ENCODE measurements at places on chromosomes 7 and 10.

- peak; percentile 45 for DNase-seq
- H3K4me3 ChIP-seq = no peak overlapping the region
- H3K27ac ChIP-seq = no peak overlapping the region
- no peaks in the 10 kb centered on the region for H3K4me1 ChIP-seq
- no peaks in the 10 kb centered on the region for H3K36me3 ChIP-seq
Measured at GRCh38 chr7:89477991-89478390, 676.3 kb upstream of the STEAP1 start.

GRCh38 chr7:3949242-3949640, 648.2 kb downstream of the SDK1 start:
- DNase-seq = no peak
- H3K4me1 ChIP-seq = no peaks in the 10 kb centered on the region
- H3K36me3 ChIP-seq = no peaks in the 10 kb centered on the region
- H3K27ac ChIP-seq = no peak overlapping the region

GRCh38 chr7:28036696-28037095, 143.9 kb downstream of the JAZF1 start:
- H3K36me3 ChIP-seq = no peaks in the 10 kb centered on the region
- no peaks in the 10 kb centered on the region for H3K27me3 ChIP-seq
- no peak overlapping the region for H3K4me3 ChIP-seq
- H3K4me1 ChIP-seq = no peaks in the 10 kb centered on the region
- DNase-seq = no peak

GRCh38 chr10:51468424-51468823, 231.0 kb downstream of the CSTF2T start:
- no peaks in the 10 kb centered on the region for H3K36me3 ChIP-seq
- no peak overlapping the region for H3K4me3 ChIP-seq
- no peaks in the 10 kb centered on the region for H3K4me1 ChIP-seq
- H3K27ac ChIP-seq = no peak overlapping the region
- no peak for DNase-seq
- no peaks in the 10 kb centered on the region for H3K27me3 ChIP-seq

- no peak overlapping the region for H3K4me3 ChIP-seq
- no peaks in the 10 kb centered on the region for H3K4me1 ChIP-seq
- H3K27ac ChIP-seq = no peak overlapping the region
- DNase-seq = no peak
- H3K27me3 ChIP-seq = no peaks in the 10 kb centered on the region
Measured at GRCh38 chr10:123061865-123062264, 53.1 kb downstream of the ACADSB start.

GRCh38 chr7:110973196-110973990, 117.5 kb upstream of the LRRN3 start:
- H3K27ac ChIP-seq = no peak overlapping the region
- H3K27me3 ChIP-seq = no peaks in the 10 kb centered on the region
- H3K36me3 ChIP-seq = no peaks in the 10 kb centered on the region
- DNase-seq = no peak
- H3K4me1 ChIP-seq = no peaks in the 10 kb centered on the region
- H3K4me3 ChIP-seq = no peak overlapping the region

DNA sequence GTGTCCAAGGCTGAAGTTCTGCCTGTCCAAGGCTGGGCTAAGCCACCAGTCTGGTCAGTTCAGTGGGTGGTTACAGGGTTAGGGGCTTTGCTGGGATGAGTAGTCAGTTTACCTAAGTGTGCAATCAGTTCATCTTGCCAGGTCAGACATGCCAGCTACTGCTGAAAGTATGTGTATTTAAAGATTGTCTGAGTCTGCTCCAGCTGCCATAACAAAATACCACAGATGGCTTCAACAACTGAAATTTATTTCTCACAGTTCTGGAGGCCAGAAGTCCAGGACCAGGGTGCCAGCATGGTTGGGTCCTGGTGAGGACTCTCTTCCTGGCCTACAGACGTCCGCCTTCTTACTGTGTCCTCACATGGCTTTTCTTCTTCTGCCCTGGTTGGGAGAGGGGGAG, 52.4 kb upstream of the TNS3 start:
- no peaks in the 10 kb centered on the region for H3K36me3 ChIP-seq
- H3K4me1 ChIP-seq = peaks cover 5% of the 10 kb centered on the region
- no peak overlapping the region for H3K4me3 ChIP-seq
- no peak for DNase-seq
- no peak overlapping the region for H3K27ac ChIP-seq

GRCh38 chr7:147765301-147765700, 825.3 kb upstream of the C7orf33 start:
- H3K27me3 ChIP-seq = no peaks in the 10 kb centered on the region
- no peaks in the 10 kb centered on the region for H3K36me3 ChIP-seq
- no peak overlapping the region for H3K27ac ChIP-seq
- H3K4me3 ChIP-seq = no peak overlapping the region
- no peaks in the 10 kb centered on the region for H3K4me1 ChIP-seq

GRCh38 chr10:25805986-25806385, 128.0 kb upstream of the MYO3A start:
- H3K27ac ChIP-seq = no peak overlapping the region
- no peaks in the 10 kb centered on the region for H3K36me3 ChIP-seq
- DNase-seq = peak; percentile 77
- no peak overlapping the region for H3K4me3 ChIP-seq
- H3K27me3 ChIP-seq = no peaks in the 10 kb centered on the region
- no peaks in the 10 kb centered on the region for H3K4me1 ChIP-seq

- H3K27ac ChIP-seq = no peak overlapping the region
- H3K27me3 ChIP-seq = no peaks in the 10 kb centered on the region
- no peaks in the 10 kb centered on the region for H3K4me1 ChIP-seq
- no peaks in the 10 kb centered on the region for H3K36me3 ChIP-seq
Measured at GRCh38 chr10:71735709-71736569, 16.4 kb upstream of the C10orf105 start.

DNA sequence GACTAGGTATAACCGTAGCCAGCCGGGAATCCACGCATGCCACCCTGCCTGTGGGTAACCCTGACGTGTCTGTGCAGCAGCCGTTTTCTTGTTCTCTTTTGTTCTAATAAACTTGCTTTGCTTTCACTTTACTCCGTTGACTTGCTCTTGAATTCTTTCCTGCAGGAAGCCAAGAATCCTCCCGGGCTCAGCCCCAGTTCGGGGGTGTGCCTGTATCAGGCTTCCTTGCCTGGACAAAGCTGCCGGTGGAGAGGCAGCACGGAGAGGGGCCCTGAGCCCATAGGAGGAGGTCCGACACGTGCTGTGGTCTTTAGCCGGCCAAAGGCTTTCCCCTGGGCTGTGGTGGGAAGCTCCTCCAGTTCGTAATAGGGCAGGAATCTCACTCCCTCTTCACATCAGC, 256.5 kb upstream of the PPP2R2D start:
- H3K27ac ChIP-seq = no peak overlapping the region
- H3K36me3 ChIP-seq = no peaks in the 10 kb centered on the region

- no peaks in the 10 kb centered on the region for H3K36me3 ChIP-seq
- H3K4me3 ChIP-seq = no peak overlapping the region
- DNase-seq = no peak
- H3K27me3 ChIP-seq = peaks cover 16% of the 10 kb centered on the region
Measured at GRCh38 chr10:43263551-43264343, 3.1 kb downstream of the RASGEF1A start.

DNA sequence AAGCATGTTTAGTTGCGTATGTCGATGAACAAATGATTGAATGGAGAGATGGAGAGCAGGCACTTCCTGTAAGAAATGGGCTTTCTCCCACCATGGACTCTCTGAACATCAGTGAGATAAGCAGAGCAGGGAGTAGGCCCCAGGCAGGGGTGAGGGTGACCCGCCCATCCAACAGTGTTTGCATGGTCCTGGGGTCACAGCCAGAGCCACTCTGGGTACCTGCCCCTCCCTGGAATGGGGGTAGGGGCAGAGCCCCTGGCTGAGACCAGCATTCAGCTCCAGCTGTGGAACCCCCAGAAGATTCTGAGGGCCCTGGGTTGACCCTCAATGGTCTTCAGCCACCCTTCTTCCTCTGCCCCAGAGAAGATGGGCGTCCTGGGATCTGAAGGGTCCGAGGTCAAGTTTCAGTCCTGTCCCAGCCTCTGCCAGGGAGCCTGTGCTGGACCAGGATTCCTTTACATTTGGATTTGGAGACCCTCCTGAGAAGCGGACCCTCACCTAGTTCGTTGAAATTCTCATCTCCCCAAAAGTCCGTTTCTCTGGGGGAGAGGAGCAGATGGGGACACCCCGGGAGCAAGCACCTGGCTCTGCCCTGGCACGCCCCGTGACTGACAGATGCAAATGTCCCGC, 2.4 kb upstream of the FGF8 start:
- H3K4me3 ChIP-seq = no peak overlapping the region
- peaks cover 17% of the 10 kb centered on the region for H3K27me3 ChIP-seq
- no peak overlapping the region for H3K27ac ChIP-seq
- no peaks in the 10 kb centered on the region for H3K36me3 ChIP-seq
- peaks cover 38% of the 10 kb centered on the region for H3K4me1 ChIP-seq

DNA sequence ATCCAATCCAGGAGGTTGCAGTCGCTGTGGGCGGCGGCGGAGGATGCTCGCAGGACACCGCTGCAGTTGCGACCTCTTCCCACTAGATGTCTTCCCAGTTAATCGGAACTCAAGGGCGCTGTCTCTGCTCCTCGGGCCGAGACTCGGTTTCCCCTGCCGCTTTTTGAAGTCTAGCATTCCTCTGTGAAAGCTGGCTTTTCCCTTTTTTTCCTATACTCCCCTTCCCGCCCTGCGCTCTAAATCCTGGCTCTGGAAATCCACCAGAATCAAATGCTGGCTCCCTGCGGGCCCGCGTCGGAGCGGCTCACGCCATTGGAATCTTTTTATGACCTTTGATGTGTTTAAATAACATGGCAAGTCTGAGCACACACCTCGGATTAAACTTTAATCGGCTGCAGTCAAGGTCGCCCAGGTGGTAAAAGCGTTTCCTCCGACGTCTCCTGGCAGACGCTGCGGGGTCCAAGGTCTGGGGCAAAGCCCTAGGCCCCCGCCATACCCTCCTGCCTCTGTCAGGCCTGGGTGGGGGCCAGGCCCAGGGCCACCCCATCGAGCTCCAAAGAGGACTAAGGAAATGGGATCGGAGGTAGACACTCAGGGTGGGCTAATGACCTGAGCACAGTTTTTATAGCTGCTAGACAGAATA, 10.7 kb upstream of the HOXA13 start:
- H3K4me1 ChIP-seq = peaks cover 2% of the 10 kb centered on the region
- H3K4me3 ChIP-seq = no peak overlapping the region

- H3K36me3 ChIP-seq = no peaks in the 10 kb centered on the region
- DNase-seq = no peak
- H3K27ac ChIP-seq = no peak overlapping the region
- H3K27me3 ChIP-seq = no peaks in the 10 kb centered on the region
Measured at GRCh38 chr7:153382641-153383101, 623.1 kb downstream of the ACTR3B start.

DNA sequence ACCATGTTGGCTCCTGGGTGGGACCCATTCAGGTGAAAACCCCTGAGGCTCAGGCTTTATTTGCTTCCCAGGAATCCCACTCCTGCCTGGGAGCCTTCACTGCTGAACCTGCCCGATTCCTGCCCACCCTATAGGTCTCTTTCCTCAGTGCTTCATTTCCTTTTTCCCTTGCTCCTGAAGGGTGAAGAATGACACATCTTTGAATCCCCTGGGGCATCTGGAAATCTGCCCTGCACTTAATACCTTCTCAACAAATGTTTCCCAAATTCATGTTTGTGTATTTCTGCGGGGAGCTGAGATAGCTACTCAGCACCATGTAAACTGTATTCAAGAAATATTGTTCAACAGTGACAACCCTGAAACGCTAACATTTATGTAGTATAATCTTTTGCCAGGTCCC, 10.3 kb upstream of the PCBD1 start:
- no peak overlapping the region for H3K4me3 ChIP-seq
- H3K27ac ChIP-seq = no peak overlapping the region
- no peaks in the 10 kb centered on the region for H3K27me3 ChIP-seq
- no peaks in the 10 kb centered on the region for H3K4me1 ChIP-seq
- DNase-seq = no peak

DNA sequence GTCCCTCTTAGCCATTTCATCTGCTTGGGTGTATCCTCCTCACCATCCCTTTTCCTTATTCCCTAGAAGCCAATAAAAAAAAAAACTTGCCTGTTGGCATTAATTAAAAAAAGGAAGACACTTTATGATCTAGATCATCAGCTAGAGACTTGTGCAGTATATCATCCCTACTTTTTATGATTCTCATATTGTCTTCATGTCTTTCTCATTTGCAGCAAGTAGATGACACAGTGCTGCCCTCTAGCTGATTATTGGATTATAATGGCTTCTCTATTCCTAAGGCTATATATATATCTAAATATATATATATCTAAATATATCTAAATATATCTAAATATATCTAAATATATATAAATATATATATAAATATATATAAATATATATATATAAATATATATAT, 272.4 kb upstream of the LRGUK start:
- H3K4me3 ChIP-seq = no peak overlapping the region
- H3K4me1 ChIP-seq = no peaks in the 10 kb centered on the region
- H3K36me3 ChIP-seq = no peaks in the 10 kb centered on the region

- peak; percentile 81 for DNase-seq
- no peaks in the 10 kb centered on the region for H3K36me3 ChIP-seq
- no peaks in the 10 kb centered on the region for H3K4me1 ChIP-seq
- no peak overlapping the region for H3K27ac ChIP-seq
- no peaks in the 10 kb centered on the region for H3K27me3 ChIP-seq
- no peak overlapping the region for H3K4me3 ChIP-seq
Measured at GRCh38 chr7:84200859-84201258, 6.3 kb upstream of the SEMA3A start.

- no peak overlapping the region for H3K27ac ChIP-seq
- no peaks in the 10 kb centered on the region for H3K36me3 ChIP-seq
- H3K4me1 ChIP-seq = peaks cover 2% of the 10 kb centered on the region
- DNase-seq = peak; percentile 69
- no peaks in the 10 kb centered on the region for H3K27me3 ChIP-seq
Measured at GRCh38 chr10:100006243-100006886, 3.4 kb downstream of the DNMBP start.

DNA sequence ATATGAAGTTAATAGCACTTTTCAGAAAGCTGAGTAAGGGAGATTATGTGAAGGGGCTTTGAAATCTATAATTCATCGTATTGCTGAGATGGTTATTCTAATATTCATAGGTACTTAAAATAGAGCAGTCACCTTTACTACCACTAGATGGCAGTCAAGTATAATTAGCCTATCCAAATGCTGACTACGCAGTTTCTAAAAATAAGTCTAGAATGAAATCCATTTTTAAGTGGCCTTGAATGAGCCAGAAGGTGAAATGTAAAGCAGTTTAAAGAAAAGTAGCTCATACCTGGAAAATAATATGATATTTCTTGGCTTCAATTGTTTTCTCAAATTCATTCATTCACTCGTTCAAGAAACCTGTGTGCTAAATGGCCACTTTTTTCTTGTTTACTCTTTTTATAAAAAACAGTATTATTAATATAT, 1277.1 kb downstream of the GATA3 start:
- no peaks in the 10 kb centered on the region for H3K36me3 ChIP-seq
- H3K4me3 ChIP-seq = no peak overlapping the region
- no peaks in the 10 kb centered on the region for H3K4me1 ChIP-seq

GRCh38 chr7:8566016-8566415, 132.6 kb downstream of the NXPH1 start:
- DNase-seq = no peak
- H3K4me3 ChIP-seq = no peak overlapping the region
- H3K4me1 ChIP-seq = no peaks in the 10 kb centered on the region
- no peaks in the 10 kb centered on the region for H3K36me3 ChIP-seq
- H3K27ac ChIP-seq = no peak overlapping the region

- no peak for DNase-seq
- no peaks in the 10 kb centered on the region for H3K27me3 ChIP-seq
- H3K27ac ChIP-seq = no peak overlapping the region
- H3K4me1 ChIP-seq = no peaks in the 10 kb centered on the region
- H3K4me3 ChIP-seq = no peak overlapping the region
- no peaks in the 10 kb centered on the region for H3K36me3 ChIP-seq
Measured at GRCh38 chr10:114987995-114988394, 50.0 kb downstream of the TRUB1 start.

GRCh38 chr10:37552881-37553280, 304.5 kb downstream of the ZNF248 start:
- H3K27me3 ChIP-seq = no peaks in the 10 kb centered on the region
- no peak overlapping the region for H3K4me3 ChIP-seq
- DNase-seq = no peak
- no peaks in the 10 kb centered on the region for H3K36me3 ChIP-seq
- H3K4me1 ChIP-seq = no peaks in the 10 kb centered on the region

Measured in mesendoderm (in vitro differentiated cells).